Activated T-helper 1 cell treated with anti-CD3 and anti-CD28 coated beads, Interleukin-12 subunit alpha, Interleukin-12 subunit beta, Interleukin-2, Interleukin-4 antibody, amounts not matched to agents 30 ng/mL and 10 ng/mL and 1 ng/mL, durations not matched to agents 14 hours and 24 hours and 36 hours (primary cell): ENCODE measurements at places on chromosomes 7 and 10. TPM values are rescaled to one million over a fixed set of nuclear protein-coding genes. Genes with fewer than 3 reads are reported as not detected.

GRCh38 chr10:133140417-133141143, 19.4 kb upstream of the KNDC1 start:
- no peak for DNase-seq

GRCh38 chr10:94214481-94214893, 148.3 kb downstream of the NOC3L start:
- no peak for DNase-seq

- DNase-seq: no peak
Observed at GRCh38 chr10:97128039-97128492, 57.7 kb downstream of the SLIT1 start.

- DNase-seq: no peak
Observed at GRCh38 chr7:137204246-137204645, 139.3 kb downstream of the PTN start.

GRCh38 chr7:13032576-13032975, 345.1 kb downstream of the ARL4A start:
- no peak for DNase-seq

- no peak for DNase-seq
Observed at GRCh38 chr10:97612386-97612785, 20.9 kb downstream of the MORN4 start.

- no peak for DNase-seq
Observed at GRCh38 chr10:74871595-74872382, 45.4 kb downstream of the KAT6B start.

GRCh38 chr7:87874066-87874465, 2.1 kb downstream of the SLC25A40 start:
- no peak for DNase-seq

DNA sequence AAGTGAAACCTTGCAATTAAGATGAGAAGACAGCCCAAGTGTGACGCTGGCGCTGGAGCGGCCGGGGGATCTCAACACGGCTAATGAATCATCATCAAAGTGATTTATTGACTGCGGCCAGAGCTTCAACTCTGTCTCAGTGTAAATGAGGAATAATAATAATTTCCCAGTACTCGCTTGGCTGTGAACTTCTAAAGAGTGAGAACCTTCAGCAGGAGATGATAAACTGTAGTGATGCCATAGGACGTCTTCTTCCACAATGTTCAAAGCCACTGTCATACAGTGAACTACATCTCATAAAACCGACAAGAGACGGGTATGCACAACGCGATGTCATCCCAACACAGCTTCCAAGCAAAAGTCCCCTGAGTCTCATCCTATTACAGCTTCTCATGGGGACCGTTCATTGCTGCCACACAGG, 123.6 kb upstream of the NOBOX start:
- no peak for DNase-seq

DNA sequence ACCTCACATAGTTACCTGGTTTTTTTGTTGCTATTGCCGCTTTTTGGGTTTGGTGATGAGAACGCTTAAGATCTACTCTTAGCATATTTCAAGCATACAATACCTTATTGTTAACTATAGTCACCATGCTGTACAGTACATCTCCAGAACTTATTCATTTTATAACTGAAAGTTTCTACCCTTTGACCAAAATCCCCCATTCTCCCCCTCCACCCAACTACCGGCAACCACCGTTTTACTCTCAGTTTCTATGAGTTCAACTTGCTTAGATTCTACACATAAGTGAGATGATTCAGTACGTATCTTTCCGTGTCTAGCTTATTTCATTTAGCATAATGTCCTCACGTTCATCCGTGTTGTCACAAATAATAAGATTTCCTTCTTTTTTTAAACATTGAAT, 86.7 kb upstream of the IL6 start:
- DNase-seq: peak; percentile 24

GRCh38 chr7:151796871-151797537, 79.9 kb downstream of the PRKAG2 start:
- DNase-seq: no peak

GRCh38 chr7:100407285-100408180, 21.0 kb downstream of the ZCWPW1 start:
- peak; percentile 45 for DNase-seq

DNA sequence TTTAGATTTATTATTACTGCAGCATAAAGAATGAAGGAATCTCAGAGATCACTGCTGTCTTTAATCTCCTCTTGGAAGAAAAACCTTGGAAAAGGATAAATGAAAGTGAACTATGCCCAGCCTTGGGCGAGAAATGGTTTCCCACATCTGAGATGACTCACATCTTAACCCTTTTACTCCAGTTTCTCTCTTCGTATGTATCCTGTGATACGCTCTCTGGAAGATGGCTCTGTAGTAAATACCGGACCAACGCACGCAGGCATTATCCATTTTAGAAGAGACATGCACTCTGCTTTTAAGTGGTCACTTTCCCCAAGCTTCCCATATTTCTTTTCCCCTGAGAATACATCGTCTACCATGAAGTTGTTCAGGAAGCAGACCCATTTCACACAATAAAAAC, 207.3 kb upstream of the BMPER start:
- DNase-seq: no peak

DNA sequence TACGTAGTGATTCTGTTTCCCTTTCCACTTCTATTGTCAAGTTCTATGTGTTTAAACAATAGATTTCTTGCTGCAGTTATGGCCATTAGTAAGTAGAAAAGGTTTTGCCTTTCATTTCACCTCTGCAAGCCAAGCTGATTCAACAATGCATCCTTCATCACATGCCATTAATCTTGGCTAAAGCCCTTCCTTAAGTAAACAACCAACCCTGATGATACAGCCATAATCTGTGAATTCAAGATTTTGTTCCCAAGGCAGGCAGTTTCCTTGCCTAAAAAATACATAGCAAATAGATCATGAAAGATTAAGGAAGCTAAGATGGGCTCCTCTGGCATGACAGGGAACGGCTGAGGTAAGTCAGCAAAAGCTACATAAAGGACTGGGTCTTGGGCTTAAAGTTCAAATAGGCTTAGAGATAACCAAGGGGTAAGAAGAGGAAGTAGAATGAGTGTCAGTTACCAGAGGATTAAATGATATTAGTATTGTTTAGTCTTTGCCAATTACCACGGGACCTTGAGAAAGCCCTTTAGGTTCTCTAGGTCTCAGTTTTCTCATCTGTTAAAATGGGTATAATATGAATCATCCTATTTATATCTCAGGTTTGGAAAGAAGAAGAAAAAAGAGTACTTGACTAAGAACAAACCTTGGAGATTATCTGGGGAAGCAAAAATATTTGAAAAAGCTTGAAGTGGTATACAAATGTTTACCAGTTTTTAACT, 35.9 kb upstream of the ANK3 start:
- no peak for DNase-seq

DNA sequence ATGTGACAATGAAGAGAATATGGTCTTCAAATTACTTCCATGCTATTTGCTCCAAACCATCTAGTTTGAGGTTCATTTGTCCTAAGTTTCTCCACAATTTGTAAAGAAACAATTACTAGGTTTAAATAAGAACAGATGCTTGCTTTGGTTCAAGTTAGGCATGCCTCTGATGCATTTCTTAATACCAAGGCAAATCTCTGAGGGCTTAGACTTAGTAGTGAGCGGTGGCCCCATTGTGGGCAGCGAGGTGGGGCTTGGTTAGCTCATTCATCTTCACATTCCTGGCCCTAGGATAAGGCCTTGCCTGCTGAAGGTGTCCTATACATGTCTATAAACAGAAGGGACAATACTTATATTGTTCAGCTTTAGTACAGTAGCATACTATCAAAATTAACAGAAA, 52.4 kb upstream of the RHEB start:
- DNase-seq: no peak

- DNase-seq: no peak
Observed at GRCh38 chr7:47407136-47407535, 174.8 kb downstream of the TNS3 start.

DNA sequence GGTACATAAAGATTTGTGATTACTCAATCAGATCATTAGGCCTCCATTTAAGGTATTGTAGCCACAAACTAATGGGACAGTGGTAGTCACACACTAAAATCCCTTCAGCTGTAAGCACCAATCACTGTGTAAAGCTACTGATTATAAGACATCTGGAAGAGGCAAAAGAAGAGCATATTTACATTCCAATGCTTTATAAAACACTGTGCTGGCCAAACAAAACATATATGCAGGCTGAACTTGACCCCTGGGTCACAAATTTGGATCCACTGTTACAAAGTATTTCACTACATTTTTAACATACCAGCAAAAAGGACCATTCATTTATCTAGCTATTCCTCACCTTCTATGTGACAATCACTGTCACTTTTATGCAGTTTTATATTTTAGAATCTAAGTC, 41.4 kb upstream of the ANLN start:
- no peak for DNase-seq

DNA sequence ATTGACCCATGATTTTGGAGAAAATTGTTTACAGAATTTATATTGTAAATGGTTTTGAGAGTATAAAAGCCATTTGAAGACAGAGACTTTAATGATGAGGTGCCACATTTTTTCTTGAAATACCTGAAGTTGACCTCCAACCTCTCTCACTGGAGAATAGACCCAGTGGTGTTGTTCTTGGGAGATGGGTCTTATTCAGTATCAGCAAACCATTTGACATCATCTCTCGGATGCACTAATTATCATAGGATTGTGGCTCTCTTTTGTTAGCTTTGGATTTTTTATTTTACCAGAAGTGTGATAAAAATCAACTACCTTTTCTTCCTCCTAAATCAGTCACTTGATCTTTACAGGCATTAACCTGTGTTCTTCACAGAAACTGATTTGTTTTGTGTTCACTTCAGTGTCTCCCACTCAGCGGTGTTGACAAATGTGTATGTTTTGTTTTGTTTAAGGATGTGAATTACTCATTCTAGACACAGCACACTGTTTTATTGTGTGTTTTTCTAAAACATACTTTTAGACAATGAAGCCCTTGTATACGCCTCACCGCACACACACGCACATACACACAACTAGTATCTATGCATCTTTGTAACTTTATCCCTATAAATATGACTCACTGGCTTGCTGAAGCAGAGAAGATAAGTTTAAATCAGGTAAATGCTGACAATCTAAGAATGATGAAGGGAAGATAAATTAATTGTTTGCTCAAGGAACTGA, 455.6 kb downstream of the INHBA start:
- DNase-seq: no peak

DNA sequence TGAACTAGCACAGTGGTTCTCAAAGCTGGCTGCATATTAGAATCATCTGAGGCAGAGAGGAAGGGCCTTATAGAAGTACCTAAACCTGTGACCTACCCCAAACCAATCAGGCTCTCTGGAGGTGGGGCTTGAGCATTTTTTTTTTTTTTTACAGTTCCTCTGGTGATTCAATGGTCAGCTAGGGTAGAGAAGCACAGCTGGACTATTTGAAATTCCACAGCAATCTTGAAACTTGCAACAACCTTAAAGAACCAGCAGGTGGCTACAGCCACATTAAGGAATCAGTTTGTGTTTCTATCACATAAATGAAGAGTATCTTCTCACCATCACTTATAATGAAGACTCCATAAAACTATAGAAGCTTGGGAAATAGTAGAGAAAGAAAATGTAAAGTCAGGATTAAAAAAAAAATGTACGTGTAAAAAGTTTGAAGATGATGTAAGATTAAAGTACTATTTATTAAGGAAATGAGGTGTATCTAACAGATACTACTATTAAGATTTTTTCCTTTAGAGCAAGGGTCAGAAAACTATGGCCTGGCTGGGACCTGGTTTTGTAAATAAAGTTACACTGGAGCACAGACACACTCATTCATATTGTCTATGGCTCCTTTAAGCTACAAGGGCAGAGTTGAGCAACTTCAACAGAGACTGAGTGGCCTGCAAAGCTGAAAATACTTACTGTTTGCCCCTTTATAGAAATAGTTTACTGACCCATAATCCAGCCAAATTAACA, 3.8 kb downstream of the RTKN2 start:
- DNase-seq: no peak

- DNase-seq: no peak
Observed at GRCh38 chr7:50860174-50860573, 77.5 kb upstream of the GRB10 start.

GRCh38 chr10:44143556-44143955, 241.3 kb downstream of the CXCL12 start:
- DNase-seq: no peak

GRCh38 chr10:85612378-85612775, 754.2 kb downstream of the GRID1 start:
- peak; percentile 52 for DNase-seq

- DNase-seq: no peak
Observed at GRCh38 chr7:151853896-151854719, 22.8 kb downstream of the PRKAG2 start.

DNA sequence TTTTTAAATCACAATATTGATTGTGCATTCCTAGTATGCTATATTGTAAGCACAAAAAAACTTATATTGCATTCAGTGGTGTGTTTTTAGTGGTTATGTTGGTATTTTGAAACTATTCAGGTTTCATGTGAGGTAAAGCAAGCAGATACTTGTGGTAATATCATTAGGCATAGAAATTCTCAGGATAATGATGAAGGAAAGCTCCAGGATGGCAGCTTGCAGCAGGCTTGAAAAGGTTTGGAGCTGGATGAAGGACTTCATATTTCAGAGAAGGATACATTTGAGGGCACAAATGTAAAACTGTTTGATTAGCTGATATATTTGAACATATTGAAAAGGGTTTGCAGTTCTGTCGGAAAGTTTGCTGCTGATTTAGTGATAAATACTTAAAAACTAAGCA, 17.5 kb downstream of the TRIM24 start:
- DNase-seq: no peak

DNA sequence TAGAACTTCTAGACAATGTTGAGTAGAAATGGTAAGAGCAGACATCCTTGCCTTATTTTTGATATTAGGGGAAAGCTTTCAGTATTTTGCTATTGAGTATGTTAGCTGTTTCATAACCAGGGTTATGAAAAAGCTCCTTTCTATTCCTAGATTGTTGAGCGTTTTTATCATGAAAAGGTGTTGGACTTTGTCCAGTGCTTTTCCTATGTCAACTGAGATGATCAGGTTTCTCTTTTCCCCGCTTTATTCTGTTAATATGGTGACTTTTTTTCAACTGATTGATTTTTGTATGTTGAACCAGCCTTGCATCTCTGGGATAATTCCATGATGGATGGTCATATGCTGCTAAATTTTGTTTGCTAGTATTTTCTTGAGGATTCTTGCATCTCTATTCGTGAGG, 58.5 kb downstream of the LCOR start:
- no peak for DNase-seq

ATXN7L1 gene
- total RNA-seq: 7.2 and 8.5 TPM in 2 replicates

NEUROG3 gene
- not detected in 2 replicates for total RNA-seq

SPDYE6 gene
- not detected in 2 replicates for total RNA-seq

SFTPA1 gene
- total RNA-seq: not detected in 2 replicates

HTR5A gene
- not detected in 2 replicates for total RNA-seq

TEX47 gene
- not detected in 2 replicates for total RNA-seq

CYP2C19 gene
- not detected in 2 replicates for total RNA-seq

SUGCT gene
- 0.93 TPM in 1 of 2 replicates, not detected in the other for total RNA-seq

FAM204A gene
- 61.8 and 63.3 TPM in 2 replicates for total RNA-seq

COL26A1 gene
- not detected in 2 replicates for total RNA-seq

CDHR3 gene
- 0.47 TPM in 2 replicates for total RNA-seq

SPDYE9 gene
- not detected in 2 replicates for total RNA-seq

KCP gene
- total RNA-seq: not detected in 2 replicates

CNPY1 gene
- total RNA-seq: not detected in 2 replicates
